Lower lobe of right lung (tissue), 2 donors: ENCODE measurements at places on chromosomes 5 and 9.
A peak's percentile ranks its signal among the peaks of the same experiment; 100 is the strongest.

GRCh38 chr5:23412515-23412914 lies 94.9 kb upstream of the PRDM9 start:
- no peak for DNase-seq

- DNase-seq, result peak; percentile 43
These were observed 11.3 kb downstream of the NINJ1 start for GRCh38 chr9:93122721-93123221.

- DNase-seq, result no peak
These were observed 137.7 kb downstream of the SYK start for GRCh38 chr9:90939351-90939750.

DNA sequence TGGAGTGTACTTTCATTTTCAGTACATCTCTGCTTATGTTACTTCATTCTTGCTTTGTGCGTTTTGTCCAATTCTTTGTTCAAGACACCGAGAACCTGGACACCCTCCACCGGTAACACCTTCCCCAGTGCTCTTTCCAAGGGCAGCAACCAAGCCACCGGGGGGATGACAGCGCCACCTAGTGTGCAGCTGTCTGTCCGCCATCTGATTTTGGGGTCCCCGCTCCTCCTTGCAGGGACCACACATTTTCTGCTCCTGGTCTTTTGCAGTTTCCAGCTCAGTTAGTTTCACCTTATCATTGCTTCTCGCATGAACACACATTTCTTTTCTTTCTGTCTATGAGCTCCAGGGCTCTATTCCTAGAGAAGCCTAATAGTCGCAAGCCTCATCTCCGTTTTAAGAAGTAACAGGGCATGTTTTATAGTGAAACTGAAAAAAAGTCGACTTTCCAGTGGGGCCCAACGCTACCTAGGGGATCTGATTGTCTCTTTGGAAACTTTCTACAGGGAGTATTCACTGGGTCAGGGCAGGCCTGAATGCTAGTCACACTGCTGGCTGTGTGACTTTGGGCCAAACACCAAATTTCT lies 152.1 kb downstream of the FSTL4 start:
- no peak for DNase-seq

DNA sequence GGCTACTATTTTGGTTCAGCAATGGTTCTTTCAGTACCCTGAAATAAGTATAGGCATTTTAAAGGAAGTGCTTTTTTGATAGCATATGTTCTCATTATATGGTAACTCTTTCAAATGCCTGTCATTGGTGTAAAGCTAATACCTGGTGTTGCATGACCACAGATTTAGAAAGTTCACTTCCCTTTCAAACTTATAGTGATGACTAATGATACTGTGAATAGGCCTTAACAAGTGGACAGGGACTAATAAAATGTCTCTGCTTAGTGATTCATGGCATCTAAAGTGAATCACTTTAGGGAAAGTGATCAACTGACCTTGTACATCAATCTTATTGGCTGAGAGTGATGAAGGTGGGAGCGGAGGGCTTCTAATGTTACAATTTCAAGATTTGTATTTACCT lies 21.6 kb downstream of the MRPL22 start:
- DNase-seq, result no peak

GRCh38 chr5:527646-528628 lies 3.7 kb upstream of the SLC9A3 start:
- DNase-seq, result peak; percentile 41

DNA sequence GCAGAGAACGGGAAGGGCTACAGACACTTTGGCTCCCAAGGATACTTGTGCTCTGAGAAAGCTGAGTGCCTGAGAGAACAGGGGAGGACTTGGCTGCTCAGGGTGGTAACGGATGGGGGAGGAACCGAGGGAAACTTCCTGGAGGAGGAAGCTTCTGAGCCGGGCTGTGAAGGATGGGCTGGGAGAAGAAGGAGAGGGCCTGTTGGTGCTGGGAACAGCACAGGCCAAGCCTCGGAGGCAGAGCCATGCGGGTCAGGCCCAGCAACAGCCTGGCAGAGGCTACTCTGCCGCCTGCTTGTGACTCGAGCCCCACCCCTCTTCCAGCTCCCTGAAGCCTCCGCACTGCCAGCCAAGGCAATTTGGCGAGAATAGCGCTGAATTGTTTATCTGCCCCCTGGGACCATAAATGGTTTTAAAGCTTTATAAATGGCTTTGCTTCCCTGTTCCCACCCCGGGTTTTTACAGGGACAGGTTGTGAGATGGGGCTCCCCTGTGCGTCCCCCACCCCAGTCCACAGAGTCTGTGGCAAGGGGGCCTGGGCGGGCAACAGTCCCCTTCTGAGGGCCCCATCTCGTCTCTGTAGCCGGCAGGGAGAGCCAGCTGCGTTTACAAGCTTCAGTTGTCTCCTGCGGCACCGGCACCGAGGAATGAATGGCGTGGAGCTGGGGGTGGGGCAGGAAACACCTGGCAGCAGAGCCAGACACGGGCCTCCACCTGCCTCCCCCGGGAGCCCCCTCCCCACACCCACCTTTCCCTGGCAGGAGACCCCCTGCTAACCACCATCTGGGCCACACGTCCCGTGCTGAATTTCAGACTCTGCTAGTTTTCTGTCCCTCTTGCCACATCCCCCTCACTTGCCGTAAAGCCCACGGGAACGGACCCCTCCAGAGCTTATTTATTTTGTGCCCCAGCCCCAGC lies 24.4 kb downstream of the FAM163B start:
- no peak for DNase-seq

GRCh38 chr9:137167277-137167746 lies 2.5 kb downstream of the LRRC26 start:
- no peak for DNase-seq

DNA sequence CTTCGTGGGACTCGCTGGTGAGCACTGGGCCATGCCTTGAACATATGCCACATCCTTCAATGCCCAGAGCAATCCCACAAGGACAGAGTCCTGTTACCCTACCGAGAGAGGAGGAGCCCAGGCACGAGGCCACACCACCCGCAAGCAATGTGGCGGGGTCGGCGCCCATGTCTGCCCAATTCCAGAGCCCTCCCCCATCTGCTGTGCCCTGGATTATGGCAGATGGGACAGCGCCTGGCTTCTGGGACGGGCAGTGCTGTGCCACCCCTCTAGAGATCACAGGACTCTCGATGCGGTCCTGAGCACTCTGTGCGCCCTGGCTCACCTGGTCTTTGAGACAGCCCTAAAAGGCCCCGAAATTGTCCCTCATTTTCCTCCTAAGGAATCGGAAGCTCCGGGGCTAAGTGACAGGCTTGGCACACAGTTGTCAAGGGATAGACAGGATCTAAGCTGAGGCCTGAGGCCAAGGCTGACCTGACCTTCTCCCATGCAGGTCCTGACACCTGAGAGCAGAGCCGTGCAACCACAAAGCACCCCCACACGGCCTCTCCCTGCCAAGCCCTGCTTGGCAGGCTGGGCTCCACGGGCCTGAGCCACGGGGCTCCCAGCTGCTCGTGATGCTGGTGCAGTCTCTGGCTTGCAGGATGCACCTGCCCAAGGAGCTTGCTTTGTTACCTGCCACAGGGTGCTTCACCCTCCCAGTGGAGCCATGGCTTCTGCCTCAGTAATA lies 48.8 kb downstream of the PRRT1B start:
- DNase-seq, result no peak

DNA sequence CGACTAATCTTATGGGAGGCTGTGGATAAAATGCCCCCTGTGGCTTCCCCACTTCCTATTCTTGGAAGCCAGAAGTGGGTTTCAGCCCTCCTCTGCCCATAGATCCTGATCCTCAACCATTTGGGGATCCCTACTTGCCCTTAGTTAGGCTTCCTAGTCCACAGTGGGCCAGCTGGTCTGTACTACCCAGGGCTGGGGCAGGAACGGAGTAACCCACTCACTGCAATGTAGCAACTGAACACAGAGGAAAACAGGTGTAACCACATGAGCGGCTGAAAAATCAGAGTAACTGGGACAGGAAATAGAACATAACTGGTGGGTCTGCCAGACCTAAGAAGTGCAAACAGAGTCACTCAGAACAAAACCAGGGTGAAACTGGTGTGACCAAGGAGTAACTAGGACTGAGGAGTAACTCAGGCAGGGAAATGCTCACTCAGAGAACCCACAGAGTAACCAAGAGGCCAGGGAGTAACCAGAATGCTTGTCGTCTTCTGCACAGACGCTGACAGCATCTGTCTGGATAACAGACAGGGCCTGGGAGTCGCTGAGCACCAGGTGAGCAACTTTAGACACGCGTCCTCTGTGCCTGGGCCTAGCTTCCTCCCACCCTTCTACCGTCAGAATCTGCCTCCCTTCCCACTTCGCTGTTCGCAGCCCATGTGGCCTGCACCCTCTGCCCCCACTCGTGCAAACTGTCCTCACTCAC lies 1.0 kb downstream of the AQP3 start:
- no peak for DNase-seq

DNA sequence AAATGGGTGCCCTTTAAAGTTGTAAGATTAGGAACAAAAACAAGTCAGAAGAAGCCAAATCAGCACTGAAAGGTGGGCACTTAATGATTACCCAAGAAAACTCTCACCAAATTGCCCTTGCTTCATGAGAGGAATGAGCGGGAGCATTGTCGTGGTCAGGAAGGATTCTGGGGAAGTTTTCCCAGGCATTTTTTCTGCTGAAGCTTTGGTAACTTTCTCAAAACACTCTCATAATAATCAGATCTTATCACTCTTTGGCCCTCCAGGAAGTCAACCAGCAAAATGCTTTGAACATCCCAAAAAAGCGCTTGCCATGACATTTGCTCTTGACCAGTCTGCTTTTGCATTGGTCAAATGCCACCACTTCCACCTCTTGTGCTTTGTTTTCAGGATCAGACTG lies 10.4 kb upstream of the PCDHGC3 start:
- no peak for DNase-seq

DNA sequence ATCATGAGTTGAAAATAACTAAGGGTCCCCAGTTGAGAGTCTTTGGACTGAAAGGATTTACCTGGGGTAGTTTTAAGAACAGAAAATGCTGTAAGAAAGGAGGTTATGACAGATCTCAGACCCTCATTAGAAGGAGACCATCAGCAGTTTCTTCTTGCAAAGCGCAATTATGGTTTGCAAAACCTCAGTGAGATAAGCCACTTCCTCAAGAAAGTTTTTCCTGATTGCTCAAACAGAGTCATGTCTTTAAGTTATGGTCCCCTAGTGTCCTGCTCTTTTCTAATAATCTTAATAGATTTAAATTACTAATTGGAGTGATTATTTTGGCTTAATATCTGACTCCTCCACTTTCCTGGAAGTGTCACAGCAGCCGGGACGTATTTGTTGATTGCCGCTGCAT lies 293.2 kb upstream of the KLF4 start:
- no peak for DNase-seq

DNA sequence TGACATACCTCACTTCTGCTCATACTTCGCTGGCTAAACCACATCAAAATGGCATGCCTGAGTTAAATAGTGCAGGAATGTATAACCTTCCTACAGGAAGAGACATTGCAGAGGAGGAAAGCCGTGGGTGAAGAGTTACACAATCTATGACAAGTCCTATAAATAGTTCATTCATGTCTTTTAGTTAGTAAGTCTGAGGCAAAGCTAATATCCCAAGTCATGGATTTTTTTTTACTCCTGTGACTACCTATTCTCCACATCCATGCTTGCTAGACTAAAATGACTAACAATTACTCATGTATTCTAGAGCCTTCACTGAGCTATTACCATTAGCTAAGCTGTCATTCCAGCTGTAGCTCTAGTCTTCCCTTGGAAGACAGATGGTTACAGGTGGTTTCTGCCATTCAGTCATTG lies 391.3 kb downstream of the NR2F1-AS1 start:
- DNase-seq, result no peak

GRCh38 chr9:98318834-98319478 lies 63.5 kb upstream of the TBC1D2 start:
- DNase-seq, result no peak

DNA sequence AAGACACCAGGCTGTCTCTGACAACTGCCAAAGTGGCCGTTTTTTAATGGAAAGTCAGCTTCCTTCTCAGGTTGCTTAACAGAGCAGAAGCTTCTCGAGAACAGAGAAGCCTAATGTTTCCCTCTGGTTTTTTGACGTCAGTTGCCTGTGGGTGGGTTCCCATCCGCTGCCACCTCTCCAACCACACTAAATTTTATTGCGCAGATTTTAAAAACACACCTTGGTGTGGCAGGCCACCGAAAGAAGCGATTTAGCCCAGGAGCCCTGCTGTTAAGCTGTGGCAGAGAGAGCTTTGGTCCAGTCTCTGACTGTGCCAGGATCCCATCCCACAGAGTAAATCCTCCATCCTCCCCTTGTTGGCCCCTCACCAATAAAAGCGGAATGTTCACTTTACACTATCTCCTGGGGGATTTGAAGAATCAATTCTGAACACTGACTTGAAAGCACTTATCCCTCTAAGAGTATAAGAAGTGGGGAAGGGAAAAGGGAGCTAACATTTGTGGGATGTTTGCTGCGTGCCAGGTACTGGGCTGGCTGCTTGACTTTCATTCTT lies 181.6 kb downstream of the AOPEP start:
- no peak for DNase-seq

GRCh38 chr5:18050776-18051175 lies 416.5 kb downstream of the TAF11L14 start:
- DNase-seq, result no peak

- no peak for DNase-seq
These were observed 138.8 kb upstream of the CDH10 start for GRCh38 chr5:24783596-24783995.

GRCh38 chr5:129124608-129125007 lies 30.1 kb downstream of the ISOC1 start:
- DNase-seq, result no peak

DNA sequence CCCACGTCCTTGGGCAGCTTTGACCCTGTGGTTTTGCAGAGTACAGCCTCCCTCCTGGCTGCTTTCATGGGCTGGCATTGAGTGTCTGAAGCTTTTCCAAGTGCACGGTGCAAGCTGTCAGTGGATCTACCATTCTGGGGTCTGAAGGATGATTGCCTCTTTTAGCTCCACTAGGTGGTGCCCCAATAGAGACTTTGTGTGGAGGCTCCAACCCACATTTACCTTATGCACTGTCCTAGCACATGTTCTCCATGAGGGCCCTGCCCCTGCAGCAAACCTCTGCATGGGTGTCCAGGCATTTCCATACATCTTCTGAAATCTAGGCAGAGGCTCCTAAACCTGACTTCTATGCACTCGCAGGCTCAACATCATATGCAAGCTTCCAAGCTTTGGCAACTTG lies 644.2 kb upstream of the CDH9 start:
- no peak for DNase-seq

- no peak for DNase-seq
These were observed 198.7 kb downstream of the CHSY3 start for GRCh38 chr5:130102960-130103359.

- no peak for DNase-seq
These were observed 559.7 kb downstream of the TLR4 start for GRCh38 chr9:118263949-118264348.

DNA sequence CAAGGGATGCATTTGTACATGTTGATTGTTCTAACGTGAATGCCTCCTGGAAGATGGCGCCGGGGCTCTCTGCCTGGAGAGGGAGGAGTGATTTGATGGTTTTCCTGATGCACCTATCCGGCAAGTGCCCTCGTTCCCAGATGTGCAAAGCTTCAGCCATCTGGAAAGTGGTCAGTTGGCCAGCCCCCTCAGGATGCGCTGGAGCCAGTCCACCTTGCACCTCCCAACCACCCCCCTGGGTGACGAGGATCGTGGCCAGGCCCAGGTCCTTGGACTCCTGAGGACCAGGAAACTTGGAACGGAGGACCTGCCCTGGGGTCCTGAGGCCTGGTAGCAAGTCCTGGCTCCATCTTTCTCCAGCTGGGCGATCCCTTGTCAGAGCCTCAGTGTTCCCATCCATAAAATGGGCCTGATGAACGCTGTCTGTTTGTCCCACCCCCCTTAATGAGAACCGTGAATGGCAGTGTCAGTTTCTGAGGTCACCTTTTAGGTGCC lies 23.6 kb upstream of the RNU6ATAC start:
- no peak for DNase-seq

GRCh38 chr5:15992918-15993317 lies 186.7 kb downstream of the MARCHF11 start:
- DNase-seq, result no peak
